Heart right ventricle (tissue), 16 donors: ENCODE measurements at places on chromosomes 4 and X. TPM values are rescaled to one million over a fixed set of nuclear protein-coding genes. Genes with fewer than 3 reads are reported as not detected.

The FMR1NB gene
- not detected for total RNA-seq

The WAS gene
- total RNA-seq: 5.3 TPM

The MAGEB1 gene
- not detected for total RNA-seq

- H3K4me1 ChIP-seq: no peaks in the 10 kb centered on the region
- H3K4me3 ChIP-seq: no peak overlapping the region
- DNase-seq: no peak
- no peak overlapping the region for H3K27ac ChIP-seq
- H3K36me3 ChIP-seq: no peaks in the 10 kb centered on the region
- H3K27me3 ChIP-seq: no peaks in the 10 kb centered on the region
These were observed 57.7 kb upstream of the SLC7A11 start for GRCh38 chr4:138299881-138300280.

DNA sequence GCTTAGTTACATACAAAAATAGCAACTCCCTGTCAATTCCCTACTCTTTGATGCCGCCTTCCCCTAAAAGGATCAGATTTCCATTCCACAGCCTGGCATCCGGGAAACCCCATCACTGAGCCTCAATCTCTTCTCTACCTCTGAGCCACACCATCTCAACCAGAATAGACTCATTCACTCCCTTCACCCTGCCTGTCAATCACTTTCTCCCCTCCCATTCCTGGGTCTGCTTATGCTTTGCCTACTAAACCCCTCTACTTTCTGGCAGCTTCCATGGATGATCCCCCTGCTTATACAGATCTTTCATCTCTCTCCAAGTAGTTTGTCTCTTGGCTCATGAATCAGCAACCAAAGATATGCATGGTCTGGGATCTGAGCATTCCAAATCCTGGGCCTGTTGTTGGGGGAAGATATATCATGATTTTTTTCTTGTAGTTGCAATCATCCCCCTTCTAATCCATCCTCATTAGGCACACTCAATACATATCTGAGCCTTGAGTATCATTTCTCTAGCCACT is 2.6 kb downstream of the AMER1 start:
- no peaks in the 10 kb centered on the region for H3K36me3 ChIP-seq
- no peak overlapping the region for H3K4me3 ChIP-seq
- H3K4me1 ChIP-seq: peaks cover 14% of the 10 kb centered on the region
- H3K27ac ChIP-seq: no peak overlapping the region

- H3K36me3 ChIP-seq: no peaks in the 10 kb centered on the region
- H3K4me1 ChIP-seq: no peaks in the 10 kb centered on the region
- no peak overlapping the region for H3K27ac ChIP-seq
- H3K27me3 ChIP-seq: no peaks in the 10 kb centered on the region
- no peak overlapping the region for H3K4me3 ChIP-seq
These were observed 294.2 kb upstream of the FTHL17 start for GRCh38 chrX:31366041-31366440.

DNA sequence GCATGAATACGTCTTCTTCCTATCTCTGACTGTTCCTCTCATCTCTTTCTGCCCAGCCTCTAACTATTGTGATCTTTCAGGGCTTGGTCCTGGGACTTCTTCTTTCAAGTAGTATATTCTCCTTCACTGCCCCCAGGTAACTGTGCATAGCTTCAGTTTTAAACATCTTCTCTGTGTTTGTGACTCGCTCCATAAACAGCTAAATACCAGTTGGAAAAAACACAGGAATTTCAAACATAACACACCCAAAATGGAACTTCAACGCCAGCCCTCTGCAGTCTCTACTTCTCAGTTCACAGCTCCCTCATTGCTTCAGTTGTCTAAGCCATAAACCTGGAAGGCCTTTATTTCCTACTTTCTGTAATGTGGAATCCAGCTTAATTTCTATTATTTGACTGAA is 16.6 kb downstream of the TRIML2 start:
- H3K36me3 ChIP-seq: no peaks in the 10 kb centered on the region
- no peaks in the 10 kb centered on the region for H3K4me1 ChIP-seq
- no peak for DNase-seq
- H3K4me3 ChIP-seq: no peak overlapping the region
- H3K27me3 ChIP-seq: no peaks in the 10 kb centered on the region

GRCh38 chr4:61375301-61375700 is 175.2 kb downstream of the ADGRL3 start:
- H3K4me3 ChIP-seq: no peak overlapping the region
- no peaks in the 10 kb centered on the region for H3K36me3 ChIP-seq
- DNase-seq: no peak
- no peaks in the 10 kb centered on the region for H3K27me3 ChIP-seq

DNA sequence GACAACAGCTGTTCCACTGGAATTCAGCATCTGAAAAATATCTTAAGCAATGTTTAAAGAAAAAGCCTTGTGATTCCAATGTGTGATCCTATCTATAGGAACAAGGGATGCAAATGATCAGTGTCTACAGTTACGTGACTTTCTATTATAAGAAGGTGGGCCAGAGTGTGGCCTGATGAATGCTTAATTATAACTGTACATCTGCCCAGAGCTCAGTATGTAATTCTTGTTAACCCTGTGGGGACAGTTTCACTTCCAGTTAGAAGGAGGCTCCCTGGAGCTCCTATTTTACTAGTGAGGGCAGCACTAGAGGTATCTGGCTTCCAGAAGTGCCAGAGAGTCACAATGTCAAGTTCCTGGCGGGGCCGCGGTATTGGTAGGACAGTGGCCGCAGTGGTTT is 288.5 kb downstream of the USP46 start:
- DNase-seq: no peak
- no peaks in the 10 kb centered on the region for H3K36me3 ChIP-seq
- no peak overlapping the region for H3K27ac ChIP-seq
- H3K4me3 ChIP-seq: no peak overlapping the region
- H3K4me1 ChIP-seq: no peaks in the 10 kb centered on the region
- no peaks in the 10 kb centered on the region for H3K27me3 ChIP-seq

GRCh38 chr4:101599620-101600019 is 190.9 kb upstream of the BANK1 start:
- no peaks in the 10 kb centered on the region for H3K4me1 ChIP-seq
- H3K27ac ChIP-seq: no peak overlapping the region
- H3K36me3 ChIP-seq: no peaks in the 10 kb centered on the region
- DNase-seq: no peak
- H3K27me3 ChIP-seq: no peaks in the 10 kb centered on the region

DNA sequence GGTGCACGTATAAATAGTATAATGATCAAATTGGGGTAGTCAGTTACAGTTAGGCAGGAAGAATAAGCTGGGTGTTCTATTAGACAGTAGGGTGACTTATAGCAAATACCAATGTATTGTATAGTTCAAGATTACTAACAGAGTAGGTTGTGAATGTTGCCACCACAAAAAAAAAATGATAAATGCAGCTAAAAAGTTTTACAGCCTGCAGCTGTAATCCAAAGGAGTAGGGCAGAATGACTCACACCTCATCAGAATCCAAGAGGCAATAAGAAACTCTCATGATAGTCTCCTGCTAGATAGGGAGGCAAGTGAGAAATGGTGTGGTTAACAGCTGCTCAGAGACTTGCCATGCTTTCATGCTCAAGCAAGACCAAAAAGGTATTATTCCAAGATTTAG is 19.6 kb upstream of the TCEAL4 start:
- H3K4me1 ChIP-seq: no peaks in the 10 kb centered on the region
- DNase-seq: no peak
- H3K27me3 ChIP-seq: no peaks in the 10 kb centered on the region
- no peaks in the 10 kb centered on the region for H3K36me3 ChIP-seq
- H3K27ac ChIP-seq: no peak overlapping the region

- peak overlapping the region; percentile 96 for H3K27ac ChIP-seq
- no peaks in the 10 kb centered on the region for H3K27me3 ChIP-seq
- H3K36me3 ChIP-seq: no peaks in the 10 kb centered on the region
- peaks cover 38% of the 10 kb centered on the region for H3K4me1 ChIP-seq
These were observed 457 bp upstream of the RAB9A start for GRCh38 chrX:13688384-13688957.

- H3K27me3 ChIP-seq: peaks cover 100% of the 10 kb centered on the region
- H3K36me3 ChIP-seq: no peaks in the 10 kb centered on the region
- no peak for DNase-seq
- H3K4me3 ChIP-seq: no peak overlapping the region
These were observed 8.5 kb downstream of the PITX2 start for GRCh38 chr4:110614173-110614963.

- no peaks in the 10 kb centered on the region for H3K36me3 ChIP-seq
- no peaks in the 10 kb centered on the region for H3K27me3 ChIP-seq
- no peaks in the 10 kb centered on the region for H3K4me1 ChIP-seq
- H3K4me3 ChIP-seq: no peak overlapping the region
- no peak for DNase-seq
These were observed 841.6 kb downstream of the RAPGEF2 start for GRCh38 chr4:159944477-159944876.

DNA sequence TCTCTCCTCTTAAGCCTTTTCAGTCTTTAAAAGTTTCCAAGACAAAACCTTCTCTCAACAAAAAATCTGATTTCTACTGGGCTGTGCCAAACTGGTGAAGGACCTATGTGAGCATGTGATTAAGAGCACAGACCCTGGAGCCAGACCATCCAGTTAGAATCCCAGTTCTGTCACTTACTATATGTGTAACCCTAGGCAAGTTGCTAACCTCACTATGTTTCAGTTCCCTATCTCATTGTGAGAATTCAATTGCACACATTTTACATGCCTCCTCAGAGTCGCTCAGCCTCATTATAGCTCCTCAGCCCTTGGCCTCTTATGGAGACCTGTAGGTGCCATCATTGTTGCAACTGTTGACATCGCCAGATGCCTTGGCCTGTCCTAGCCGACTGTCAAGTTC is 54.1 kb upstream of the VEGFD start:
- no peak for DNase-seq
- H3K4me3 ChIP-seq: no peak overlapping the region

GRCh38 chrX:133364196-133364595 is 51.1 kb downstream of the GPC4 start:
- no peak overlapping the region for H3K27ac ChIP-seq
- no peaks in the 10 kb centered on the region for H3K4me1 ChIP-seq
- H3K27me3 ChIP-seq: no peaks in the 10 kb centered on the region
- no peak for DNase-seq
